ENCODE measurements at places on chromosomes 2 and 18.

- DNase-seq: no peak
These were observed 115.6 kb downstream of the RDH14 start for GRCh38 chr2:18444806-18445205.

DNA sequence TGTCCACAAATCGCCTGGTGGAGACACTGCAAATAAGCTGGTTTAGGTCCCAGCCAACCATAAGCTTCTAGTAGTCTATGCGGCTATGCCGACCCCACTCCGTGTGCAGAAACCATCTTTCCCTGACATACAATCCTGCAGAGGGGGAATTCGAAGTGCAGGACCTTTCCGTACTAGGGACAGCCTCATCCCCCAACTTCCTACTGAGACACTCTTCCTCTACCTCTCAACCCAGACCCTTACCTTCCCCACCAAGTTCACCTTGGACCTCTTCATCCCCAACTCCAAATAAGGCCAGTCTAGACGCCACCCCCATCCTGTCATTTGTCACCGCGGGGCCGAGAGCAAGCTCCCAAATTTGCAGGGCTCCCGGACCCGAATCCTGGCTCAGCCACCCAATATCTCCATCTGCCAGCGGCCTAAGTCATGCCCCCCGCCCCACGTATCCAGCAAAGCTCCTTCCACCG, 496 bp downstream of the SUCLG1 start:
- DNase-seq: no peak

GRCh38 chr18:76764291-76764901, 58.0 kb upstream of the ZNF236 start:
- no peak for DNase-seq

DNA sequence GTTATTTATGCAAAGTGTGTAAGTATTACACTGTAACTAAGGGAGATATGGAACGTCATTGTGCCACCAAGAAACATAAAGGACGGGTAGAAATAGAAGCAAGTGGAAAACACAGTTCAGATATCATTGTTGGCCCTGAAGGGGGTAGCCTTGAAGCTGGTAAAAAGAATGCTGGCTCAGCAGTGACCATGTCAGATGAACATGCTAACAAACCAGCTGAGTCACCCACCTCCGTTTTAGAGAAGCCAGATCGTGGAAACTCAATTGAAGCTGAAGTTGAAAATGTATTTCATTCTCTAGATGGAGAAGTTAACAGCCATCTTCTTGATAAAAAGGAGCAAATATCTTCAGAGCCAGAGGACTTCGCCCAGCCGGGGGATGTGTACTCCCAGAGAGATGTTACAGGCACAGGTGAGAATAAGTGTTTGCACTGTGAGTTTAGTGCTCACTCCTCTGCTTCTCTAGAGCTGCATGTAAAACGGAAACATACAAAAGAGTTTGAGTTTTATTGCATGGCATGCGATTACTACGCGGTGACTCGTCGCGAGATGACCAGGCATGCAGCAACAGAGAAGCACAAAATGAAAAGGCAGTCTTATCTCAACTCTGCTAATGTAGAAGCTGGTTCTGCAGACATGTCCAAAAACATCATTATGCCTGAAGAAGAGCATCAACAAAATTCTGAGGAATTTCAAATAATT, 36.1 kb downstream of the ZNF407 start:
- no peak for DNase-seq

DNA sequence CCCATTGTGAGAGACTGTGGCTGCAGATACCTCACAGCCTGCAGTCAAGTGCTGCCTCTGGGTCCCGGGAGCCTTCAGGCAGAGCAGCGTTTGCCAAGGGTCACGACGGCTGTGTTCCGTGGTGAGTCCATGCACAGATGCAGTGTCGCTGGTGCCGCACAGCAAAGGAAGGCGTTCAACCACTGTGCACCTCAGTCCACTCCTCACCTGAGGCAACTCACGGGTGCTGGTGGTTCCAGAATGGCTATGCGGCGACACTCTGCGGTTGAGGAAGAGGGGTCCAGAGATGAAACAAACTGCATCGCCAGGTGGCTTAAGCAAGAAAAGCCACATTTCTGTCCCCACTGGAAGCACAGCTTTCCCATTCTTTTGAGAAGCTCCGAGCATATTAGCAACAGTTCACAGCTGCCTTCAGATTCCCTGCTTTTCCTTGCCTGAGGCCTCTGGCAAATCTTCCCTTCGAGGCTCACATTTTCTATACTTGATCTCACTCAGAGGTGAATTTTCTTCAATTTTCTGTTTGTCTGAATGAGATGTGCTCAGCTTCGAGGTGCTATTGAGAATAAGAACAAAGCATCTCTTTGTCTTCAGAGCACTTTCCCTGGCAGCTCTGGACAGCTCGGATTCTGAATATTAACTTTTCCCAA, 208.8 kb upstream of the TWIST2 start:
- no peak for DNase-seq

DNA sequence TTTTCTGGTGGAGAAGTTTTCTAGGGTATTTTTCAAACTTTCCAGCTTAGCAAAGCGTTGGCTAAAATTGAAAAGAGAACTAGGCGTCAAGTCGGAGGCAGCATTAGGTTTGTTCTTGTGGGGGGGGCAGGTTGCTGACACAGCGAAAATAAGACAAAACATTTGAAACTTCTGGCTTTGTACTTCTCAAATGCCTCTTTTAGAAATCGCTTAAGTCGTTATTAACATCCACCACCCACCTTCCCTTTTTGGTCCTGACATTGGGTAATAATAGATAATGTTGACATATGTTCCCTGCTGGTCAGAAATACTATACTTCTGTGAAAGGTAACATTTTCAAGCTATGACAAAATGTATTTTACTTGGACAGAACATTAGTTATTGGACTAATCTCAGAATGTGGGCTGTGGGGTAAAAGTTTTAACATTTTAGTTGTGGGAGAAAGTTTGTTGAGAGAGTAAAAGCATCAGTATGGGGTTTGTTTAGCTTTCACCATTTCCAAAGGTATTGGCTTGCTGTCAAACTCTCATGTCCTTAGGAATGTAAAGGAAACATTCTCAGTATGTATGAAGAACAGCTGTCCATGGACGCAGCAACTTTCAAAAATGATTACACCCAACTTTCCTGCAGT, 88.1 kb upstream of the ZEB2 start:
- no peak for DNase-seq

DNA sequence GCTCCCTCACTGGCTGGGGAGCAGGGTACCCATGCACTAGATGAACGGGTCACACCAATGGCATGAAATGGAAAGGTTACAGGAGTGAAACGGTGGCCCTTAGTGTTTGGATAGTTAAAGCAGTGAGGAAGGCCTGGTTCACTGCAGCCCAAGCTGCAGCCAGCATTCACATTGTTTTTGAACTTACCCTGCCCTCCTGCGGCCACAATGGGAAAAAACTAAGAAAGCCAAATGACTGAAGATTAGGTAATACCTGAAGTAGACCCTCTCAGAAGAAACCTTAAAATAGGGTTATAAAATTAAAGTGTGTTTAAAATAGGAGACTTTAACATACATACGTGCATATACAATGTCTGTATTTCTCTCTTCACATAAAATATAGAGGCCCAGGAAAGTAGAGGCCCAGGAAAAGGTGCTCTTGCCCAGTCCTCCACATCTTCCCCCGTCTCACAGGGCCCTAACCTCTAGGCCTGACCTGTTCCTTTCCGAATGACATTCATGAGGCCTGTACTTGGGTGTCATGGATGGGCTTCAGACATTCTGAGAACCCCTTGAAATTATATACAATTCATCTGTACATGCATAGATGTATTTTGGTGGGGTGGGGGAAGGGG, 33.3 kb downstream of the DOK1 start:
- DNase-seq: peak; percentile 28

- DNase-seq: no peak
These were observed 130.2 kb upstream of the EML6 start for GRCh38 chr2:54593249-54593648.

GRCh38 chr2:35293261-35293660, 1062.3 kb upstream of the CRIM1 start:
- DNase-seq: no peak

DNA sequence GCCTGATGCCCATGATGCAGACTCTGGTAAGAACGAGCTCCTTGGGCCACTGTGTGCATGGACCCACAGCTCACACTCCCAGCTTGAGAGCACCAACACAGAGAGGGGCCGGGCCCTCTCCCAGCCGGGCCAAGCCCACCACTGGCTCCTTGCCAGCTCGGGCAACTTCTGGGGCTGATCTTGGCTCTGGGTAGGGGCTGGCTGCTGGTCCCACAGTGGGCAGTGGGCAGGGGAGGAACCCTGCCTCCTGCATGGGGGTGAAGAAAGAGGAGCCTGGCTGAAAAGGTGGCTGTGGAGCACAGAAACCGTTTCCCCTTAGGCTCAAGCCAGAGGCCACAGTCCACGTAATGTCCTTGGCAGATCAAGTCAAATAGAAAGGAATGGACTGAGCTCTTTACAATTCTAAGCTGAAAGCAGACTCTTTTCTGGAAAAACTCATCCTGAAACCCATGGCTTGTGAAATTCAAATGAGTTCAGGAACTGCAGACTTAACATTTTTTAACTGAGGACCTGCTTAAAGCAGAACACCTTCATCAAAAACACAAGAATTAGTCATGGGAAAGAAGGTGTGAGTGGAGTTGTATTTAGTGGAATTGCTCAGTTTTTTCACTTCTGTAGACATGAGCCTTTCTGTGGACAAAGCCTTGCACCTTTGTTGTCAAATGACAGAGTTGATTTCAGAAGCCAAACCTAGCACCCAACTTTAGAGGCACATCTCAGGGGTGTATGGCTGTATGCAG, 104.9 kb downstream of the STPG4 start:
- DNase-seq: no peak

DNA sequence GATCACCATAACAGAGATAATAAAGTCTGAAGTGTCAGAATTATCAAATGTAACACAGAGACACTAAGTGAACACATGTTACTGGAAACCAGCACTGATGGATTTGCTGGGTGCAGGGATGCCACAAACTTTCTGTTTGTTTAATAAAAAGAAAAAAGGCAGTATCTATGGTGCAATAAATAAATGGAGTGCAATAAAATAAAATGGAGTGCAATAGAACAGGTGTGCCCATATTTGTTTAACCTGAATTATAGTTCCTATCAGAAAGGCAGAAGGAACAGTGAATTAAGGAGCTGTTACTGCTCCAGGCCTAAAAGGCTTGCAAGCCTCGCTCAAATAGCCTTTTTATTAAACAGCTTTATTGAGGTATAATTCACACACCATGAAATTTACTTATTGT, 81.0 kb upstream of the KIDINS220 start:
- DNase-seq: no peak

DNA sequence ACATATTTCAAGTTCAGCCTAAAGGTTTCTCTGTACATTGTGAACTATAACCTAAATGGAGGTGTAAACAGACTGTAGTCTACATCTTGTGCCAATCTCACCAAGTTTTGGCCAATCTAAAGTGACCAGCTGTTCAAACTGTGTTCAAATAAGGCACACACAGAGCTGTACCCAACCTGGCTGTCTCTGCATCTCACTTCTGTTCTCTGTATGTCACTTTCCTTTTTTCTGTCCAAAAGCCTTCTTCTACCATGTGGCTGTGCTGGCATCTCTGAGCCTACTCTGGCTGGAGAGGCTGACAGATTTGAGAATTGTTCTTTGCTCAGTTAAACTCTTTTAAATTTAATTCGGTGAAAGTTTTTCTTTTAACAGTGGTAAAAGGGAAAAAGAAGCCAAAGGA, 817.9 kb downstream of the SOCS6 start:
- no peak for DNase-seq

- no peak for DNase-seq
These were observed 2.8 kb downstream of the GULP1 start for GRCh38 chr2:188294352-188294926.

DNA sequence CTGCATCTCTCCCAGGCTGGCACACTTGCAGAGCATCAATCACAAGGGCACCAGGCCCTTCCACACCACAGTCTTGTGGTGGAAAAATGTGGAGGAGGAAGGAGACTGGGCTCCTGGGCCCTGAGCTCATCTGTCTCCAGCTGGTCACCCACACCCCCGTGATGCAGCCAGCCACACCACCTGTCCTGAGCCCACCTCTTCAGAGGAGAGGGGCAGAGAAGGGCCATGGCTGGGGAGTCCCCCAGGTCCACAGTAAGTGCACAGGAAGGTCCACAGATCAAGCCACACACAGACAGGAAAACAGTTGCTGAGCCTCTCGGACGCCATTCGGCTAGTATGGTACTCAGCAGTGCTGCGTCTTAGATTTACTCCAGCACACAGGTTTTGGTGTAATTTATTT, 203.5 kb upstream of the SALL3 start:
- DNase-seq: no peak

DNA sequence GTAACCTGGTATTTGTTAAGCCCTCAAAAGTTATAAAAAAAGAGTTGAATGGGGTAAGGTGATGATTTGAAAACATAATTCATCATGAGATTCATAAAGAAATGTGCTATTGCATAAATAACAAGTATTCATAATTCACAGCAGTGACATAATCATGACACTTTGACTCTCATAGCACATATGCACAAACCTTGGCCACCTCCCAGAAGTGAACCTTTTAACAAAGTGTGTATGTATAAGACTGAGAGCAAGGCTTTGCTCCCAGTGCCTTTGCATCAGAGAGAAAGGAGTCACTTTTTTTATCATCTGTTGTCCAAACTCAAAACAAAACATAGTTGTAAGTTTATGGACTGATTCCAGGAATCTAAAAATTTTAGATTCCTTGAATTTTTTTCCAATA, 15.0 kb upstream of the HTR2B start:
- no peak for DNase-seq

DNA sequence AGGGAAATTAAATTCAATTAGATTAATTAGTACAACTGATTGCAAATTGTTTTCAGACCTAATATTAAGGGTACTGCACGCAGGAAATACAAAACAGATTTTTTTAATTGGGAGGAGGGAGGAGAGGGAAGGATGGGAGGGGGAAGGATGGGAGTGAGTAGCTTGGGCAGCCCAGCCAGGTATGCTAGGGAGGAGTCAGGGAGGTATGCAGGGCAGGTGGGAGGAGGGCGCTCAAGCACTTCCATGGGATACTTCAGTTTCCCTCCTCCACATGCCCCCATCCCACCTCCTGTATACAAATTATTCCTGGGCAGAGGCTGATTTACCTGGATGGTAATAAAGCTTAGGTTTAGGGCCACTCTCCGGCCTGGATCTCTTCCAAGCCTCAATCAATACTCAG, 76.6 kb upstream of the CAPN13 start:
- DNase-seq: no peak

DNA sequence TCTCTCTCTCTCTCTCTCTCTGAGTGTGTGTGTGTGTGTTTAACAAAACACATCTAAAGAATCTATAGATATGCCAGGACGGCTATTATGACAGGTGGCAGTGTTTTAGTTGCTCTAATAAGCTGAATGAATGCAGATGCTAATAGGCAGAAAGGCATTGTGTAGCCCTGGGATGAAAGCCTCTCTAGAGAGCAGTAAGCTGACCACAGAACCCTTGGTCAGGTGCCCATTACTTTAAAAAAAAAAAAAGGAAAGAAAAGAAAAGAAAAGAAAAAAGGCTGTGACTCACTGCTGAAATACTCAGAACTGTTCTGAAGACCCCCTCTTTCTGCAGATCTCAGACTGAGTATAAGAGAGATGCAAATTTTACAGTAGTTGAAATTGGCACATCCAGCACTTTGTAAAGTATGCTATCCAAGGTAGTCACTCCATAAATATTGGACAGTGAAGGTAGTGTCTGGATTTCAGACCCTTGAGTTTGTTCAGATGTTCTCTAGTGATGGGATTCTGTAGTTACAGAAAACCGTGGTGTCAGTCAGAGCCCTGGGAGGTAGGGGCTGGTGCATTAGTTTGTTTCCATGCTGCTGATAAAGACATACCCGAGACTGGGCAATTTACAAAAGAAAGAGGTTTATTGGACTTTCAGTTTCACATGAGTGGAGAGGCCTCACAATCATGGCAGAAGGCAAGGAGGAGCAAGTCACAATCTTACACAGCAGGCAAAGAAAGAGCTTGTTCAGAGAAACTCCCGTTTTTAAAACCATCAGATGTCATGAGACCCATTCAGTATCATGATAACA, 30.9 kb downstream of the OSBPL6 start:
- DNase-seq: no peak
